ENCODE measurements at places on chromosomes 12 and 14.

GRCh38 chr12:40577834-40578233 is 114.4 kb upstream of the CNTN1 start:
- DNase-seq: no peak

GRCh38 chr14:67483579-67484285 is 4.8 kb downstream of the TMEM229B start:
- no peak for DNase-seq

GRCh38 chr14:69260861-69261564 is 1.1 kb downstream of the GALNT16 start:
- DNase-seq: no peak

DNA sequence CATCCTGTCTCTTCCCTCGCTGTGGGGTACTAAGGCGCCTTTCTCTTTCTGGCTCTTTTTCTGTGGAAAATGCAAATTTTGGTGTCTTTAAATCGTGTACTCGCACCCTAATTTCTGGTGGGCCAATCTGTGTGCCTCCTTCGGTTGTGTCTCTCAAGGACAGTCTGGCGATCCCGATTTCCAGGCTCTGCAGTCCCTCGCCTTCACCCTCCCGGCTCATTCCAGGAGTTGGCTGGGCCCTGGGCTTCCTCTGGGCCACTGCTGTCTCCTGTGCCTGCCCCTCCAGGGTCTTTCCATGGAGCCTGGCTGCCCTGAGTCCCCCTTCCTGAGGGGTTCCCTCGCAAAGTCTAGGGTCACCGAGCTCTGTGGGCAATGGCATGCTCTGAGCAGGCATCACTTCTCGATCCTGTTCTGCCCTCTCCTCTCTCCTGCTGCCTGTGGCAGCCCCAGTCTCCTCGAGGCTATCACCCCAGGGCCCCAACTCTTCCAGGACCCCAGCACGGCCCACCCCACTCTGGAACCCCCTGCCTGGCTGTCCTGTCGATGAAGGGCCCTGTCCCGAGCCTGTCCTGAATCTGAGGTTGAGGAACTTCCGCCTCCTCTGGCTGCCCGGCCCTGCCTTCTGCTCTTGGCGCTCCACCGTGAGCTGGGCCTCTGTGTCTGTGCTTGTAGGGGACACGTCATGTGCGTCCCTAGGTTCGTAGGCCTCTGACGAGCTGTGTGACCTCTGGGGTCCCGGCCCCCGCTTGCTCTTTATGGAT is 24.1 kb downstream of the AHNAK2 start:
- DNase-seq: no peak

- DNase-seq: no peak
Measured at GRCh38 chr14:38989922-38990546, 113.0 kb downstream of the SEC23A start.

- DNase-seq: no peak
Measured at GRCh38 chr14:73797543-73798265, 53.9 kb upstream of the PTGR2 start.
